ENCODE measurements at places on chromosomes 3 and 15.

- DNase-seq, result no peak
These were observed 9.9 kb downstream of the RAMAC start for GRCh38 chr15:82995938-82996337.

- DNase-seq, result no peak
These were observed 34.1 kb downstream of the CCDC191 start for GRCh38 chr3:114022145-114022802.

GRCh38 chr15:63553388-63553791 lies 43.8 kb upstream of the FBXL22 start:
- DNase-seq, result peak; percentile 92

DNA sequence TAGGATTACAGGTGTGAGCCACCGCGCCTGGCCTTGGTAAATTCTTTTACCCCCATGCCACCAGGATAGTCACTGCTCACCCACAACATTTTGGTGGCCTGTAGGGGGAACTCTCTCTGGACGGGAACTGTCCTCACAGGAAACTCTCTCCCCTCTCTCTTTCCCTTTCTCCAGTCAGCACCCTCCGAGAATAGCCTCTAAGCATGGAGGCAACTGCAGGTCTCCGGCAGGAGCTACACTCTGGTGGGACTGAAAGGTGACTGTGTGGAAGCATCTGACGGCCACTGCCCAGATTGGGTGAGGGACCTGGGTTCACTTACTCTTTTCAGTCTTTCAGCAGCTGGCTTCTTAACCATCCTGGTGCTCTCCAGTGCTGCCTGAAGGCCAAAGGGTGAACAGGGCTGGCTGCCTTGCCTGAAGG lies 21.3 kb downstream of the TRANK1 start:
- DNase-seq, result no peak

GRCh38 chr3:68728343-68728742 lies 204.0 kb downstream of the TAFA4 start:
- no peak for DNase-seq

DNA sequence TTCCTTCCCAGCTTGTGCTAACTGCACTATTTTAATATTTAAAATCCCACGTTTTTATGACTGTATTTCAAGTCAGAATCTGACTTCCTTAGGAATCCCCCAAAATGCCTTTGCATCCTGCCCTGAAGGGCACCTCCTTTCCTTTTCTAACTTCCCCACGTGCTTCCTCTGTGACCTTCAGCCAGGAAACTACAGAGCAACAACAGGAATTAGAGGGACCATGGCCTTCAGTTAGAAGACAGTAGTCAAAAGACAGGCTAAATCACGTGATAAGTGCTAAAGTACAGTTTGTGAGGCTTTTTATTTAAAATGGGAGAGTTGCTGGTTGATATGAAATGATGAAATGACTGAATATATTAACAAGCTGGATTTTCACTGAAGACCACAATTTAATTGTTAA lies 11.8 kb upstream of the ABHD10 start:
- no peak for DNase-seq

- DNase-seq, result peak; percentile 16
These were observed 173.9 kb upstream of the CD96 start for GRCh38 chr3:111368056-111368455.

- no peak for DNase-seq
These were observed 151.6 kb downstream of the BBX start for GRCh38 chr3:107674371-107674770.

DNA sequence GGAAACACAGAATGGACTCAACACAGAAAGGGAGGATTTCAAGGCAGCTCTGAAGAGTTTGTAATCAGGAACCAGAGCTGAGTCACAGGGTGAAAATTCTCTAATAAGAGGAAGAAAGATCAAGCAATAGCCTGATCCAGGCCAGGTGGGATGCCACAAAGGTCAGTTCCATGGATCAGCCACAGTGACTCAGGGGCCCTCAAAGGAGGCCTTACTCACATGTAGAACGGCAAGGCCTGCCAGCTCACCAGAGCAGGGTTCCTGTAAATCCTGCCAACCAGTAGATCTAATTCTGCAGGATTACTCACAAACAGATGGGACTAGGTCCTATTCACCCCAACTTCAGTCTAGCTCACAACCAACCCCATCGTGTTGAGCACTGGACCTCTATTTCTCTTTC lies 78.3 kb upstream of the PPP2R3A start:
- DNase-seq, result peak; percentile 23

DNA sequence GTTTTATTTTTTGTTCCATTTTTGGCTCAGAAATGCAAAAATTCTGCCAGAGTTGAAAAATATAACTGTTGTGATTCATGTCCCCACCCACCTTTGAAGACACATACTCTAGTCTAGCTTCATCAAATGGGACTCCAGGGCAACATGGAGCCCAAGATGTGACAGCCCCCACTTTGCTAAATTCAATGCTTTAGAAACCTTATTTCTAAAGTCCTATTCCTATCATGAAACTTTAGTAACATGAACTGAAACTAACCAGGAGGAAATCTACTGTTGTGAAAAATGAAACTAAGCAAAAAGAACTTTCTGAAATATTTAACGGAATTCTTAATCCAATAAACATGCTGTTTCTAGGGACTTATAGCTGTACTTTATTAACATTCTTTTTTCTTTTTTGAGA lies 20.3 kb downstream of the UBP1 start:
- DNase-seq, result no peak

GRCh38 chr3:47047673-47048072 lies 68.2 kb downstream of the NBEAL2 start:
- no peak for DNase-seq

- peak; percentile 77 for DNase-seq
These were observed at the start of gene RPL22L1 for GRCh38 chr3:170869645-170870593. TSS of gene RPL22L1 (minus strand) at chr3:170870195. CDS start at chr3:170870167, 28 bp downstream.

- DNase-seq, result peak; percentile 28
These were observed 32.0 kb upstream of the FURIN start for GRCh38 chr15:90836296-90836871.

DNA sequence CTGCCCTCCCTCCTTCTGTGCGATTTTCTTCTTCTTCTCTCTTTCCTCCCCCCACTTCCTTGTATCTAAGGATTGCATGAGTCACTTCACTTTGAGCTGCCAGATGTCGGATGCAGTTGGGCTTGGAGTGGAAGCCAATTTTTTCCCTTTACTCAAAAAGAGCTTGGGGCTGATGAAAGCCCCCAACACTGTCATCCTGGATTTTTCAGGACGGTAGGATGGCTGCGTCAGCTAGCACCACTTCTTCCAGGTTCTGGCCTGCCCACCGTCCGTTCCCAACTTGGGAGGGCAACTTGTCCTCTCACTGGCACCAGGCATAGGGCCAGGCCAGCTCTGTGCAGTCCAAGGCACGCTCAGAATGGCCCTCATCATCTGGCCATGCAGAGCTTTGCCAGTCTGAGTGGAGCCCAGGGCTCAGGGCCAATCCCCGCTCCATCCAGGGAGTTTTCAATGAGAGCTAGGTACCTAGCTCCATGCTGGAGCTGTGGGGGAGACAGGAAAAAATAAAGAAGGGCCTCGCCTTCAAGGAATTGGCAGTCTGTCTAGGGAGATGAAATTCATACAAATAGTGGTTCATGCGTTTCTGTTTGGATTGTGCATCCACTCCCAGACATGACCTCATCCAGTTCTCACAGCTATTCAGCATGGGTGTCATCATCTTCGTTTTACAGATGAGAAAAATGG lies 47.7 kb upstream of the INSYN1 start:
- DNase-seq, result peak; percentile 61

- no peak for DNase-seq
These were observed 339.2 kb downstream of the FOXP1 start for GRCh38 chr3:71244153-71244825.

GRCh38 chr3:31488475-31489017 lies 44.2 kb upstream of the STT3B start:
- no peak for DNase-seq

- no peak for DNase-seq
These were observed 208.9 kb upstream of the TPM1 start for GRCh38 chr15:62833646-62834045.

DNA sequence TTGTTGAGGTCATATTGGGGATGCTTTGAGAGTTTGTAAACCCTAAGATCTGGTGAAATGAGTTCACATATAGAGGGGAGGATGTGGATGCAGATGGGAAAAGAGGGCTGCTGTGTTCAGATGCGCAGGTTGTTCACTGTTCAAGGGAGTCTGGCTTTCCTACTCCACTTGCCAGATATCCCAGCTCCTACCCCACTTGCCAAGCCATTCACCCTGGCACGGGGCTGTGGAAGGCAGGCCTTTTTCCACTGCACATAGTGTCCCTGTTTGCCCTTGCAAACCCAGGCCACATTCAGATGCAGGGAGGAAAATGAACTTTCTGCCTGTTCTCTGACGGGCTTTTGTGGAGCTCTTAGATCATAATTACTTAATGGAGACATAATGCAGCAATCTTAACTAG lies 29.0 kb downstream of the CRABP1 start:
- no peak for DNase-seq

DNA sequence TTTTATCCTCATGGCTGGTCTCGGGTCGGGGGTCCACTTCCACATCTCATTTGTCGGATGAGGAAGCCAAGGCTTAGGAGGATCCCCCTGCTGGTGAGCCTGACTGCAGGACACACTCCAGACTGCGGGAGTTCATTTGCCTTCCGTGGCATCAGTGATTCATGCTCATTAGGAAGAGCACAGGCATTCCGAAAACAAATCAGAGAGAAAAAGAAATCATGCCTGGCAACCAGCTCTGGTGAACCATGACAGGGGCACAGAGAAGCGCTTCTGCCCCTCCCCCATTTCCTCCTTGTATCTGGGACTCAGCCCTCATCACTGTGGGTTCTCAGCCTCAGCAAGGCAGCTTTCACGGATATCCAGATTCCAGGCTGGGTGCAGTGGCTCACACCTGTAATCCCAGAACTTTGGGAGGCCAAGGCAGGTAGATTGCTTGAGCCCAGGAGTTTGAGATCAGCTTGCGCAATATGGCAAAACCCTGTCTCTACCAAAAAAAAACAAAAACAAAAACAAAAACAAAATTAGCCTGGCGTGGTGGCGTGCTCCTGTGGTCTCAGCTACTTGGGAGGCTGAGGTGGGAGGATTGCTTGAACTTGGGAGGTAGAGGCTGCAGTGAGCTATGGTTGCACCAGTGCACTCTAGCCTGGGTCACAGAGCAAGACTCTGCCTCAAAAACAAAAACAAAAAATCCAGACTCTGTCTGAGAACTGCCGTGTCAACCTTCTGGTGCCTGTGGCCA lies 28.4 kb downstream of the IRAK2 start:
- DNase-seq, result peak; percentile 86

DNA sequence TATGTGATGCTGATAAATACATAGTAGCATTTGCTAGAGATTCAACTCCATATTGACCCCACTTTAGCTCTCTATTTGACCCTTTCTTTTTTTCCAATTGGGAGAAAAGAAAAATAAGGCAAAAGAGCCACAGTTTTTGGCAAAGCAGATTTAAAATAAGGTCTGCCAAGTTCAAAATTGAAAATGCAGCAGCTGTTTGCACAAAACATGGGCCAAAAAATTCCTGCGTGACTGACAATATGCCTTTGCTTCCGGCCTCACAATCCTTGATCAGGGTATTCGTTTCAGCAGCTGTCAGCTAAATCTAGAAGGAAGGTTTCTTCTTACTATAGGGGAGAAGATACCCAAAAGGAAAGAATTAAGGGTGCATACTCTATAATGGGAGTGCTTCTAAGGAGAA lies 563.5 kb upstream of the CCDC54 start:
- DNase-seq, result no peak
